ENCODE measurements at places on chromosomes 2 and 18.

DNA sequence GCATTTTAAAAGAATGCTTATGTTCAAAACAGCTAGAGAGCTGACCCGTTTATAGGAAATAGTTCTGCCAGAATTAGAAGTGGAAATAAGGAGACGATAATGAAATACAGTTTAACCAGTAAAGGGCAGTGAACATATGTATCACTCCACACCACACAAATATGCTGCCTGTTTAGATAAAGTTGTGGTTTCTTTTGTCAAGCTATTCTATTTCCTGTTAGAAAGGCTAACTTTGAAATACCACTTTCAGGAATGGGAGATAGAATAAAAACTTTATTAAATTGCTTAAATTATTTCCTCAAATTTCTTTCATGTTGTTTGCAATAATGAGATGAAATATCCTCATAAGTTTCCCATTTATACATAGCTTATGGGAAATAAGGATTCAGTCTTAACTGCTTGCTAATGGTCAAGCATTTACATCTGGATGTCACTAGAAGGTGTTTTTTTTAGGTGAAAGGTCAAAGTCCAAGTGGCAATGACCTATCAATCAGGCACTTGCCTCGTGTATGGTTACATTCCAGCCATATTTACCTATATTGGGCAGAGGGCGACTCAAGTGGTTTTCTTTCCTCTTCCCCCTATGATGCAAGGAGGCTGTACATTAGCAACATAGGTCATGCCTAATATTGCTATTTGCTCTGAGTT is 148.9 kb downstream of the ZEB2 start:
- DNase-seq, result no peak

- no peak for DNase-seq
Observed at GRCh38 chr18:8996771-8997432, 105.6 kb upstream of the NDUFV2 start.

DNA sequence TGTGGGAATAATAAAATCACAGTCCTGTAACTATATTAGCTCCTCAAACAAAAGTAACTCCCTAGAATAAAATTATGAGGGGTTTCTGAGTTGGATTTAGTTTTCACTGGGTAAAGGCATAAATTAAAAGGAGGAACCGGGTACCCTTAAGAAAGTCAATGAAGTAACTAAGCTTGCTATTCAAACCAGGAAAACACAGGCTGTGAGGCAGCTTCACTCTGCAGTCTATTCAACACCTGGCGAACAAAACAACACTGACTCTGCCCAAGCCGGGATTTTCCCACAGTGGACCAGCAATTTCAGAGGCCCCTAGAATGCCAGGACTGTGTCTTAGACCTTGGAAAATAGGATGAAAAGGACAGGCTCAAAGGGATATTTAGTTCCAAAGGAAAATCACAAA is 24.6 kb upstream of the CREB1 start:
- DNase-seq, result no peak

- DNase-seq, result no peak
Observed at GRCh38 chr2:193668557-193669323, 1474.0 kb upstream of the TMEFF2 start.

DNA sequence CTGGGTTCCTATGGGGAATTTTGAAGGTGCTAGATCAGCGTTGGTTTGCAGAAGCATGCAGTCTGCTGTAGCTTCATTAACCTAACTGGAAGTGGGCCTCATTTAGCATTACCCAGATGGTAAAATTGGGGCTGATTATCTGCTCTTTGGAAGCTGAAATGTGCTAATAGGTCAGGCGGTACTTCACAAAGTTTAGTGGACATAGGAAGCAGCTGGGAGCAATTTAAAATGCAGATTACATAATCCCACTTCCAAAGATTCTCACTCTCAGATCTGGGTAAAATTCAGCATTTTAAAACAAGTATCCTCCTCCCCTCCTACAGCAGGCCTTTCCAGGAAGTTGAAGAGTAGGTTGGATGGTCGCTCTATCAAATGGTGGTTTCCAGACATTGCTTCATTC is 907.0 kb downstream of the CPS1 start:
- DNase-seq, result no peak

GRCh38 chr18:46411191-46411828 is 245.7 kb downstream of the LOXHD1 start:
- no peak for DNase-seq

GRCh38 chr18:51726614-51727013 is 529.1 kb upstream of the MEX3C start:
- no peak for DNase-seq

DNA sequence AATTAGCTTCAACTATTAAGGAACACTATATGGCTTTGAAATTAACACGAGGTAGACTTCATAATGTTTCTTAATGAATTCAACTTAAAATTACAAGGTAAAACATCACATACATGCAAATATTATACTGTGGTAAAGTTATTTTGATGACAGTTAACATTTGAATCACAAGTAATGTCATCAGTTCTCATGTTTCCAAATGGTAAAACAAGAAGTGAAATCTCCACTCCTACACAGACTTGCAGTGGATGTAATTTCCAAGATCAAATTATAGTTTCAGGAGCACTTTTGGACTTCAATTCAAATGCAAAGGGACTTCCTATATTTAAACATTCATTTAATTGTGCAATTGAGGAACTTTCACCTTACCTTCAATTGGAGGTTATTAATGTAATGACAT is 39.1 kb downstream of the C18orf54 start:
- no peak for DNase-seq

DNA sequence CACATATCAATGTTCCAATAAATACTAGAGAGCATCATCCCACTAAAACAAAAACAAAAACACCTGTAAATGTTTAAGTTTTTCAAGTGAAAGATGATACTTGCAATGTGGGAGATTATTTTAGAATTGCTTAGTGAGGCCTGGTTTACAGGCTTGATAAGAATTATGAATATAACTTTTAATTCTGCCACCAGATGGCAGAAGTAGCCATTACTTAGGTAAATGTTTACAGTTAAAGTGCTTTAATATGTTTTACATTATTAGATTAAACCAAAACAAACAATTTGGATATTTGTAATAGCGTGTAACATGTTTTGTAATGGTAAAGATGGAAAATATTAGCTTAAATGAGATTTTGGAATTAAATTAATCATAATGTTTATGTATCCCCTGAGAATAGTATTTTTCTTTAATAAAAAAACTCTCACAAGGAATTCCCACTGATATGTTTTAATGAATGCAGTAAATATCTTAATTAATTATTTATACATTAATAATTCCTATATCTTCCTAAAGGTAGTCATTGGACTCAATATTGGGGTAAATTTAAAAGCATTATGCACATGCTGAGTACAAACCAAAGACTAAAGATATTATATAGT is 522.0 kb downstream of the SPAG16 start:
- DNase-seq, result peak; percentile 8

DNA sequence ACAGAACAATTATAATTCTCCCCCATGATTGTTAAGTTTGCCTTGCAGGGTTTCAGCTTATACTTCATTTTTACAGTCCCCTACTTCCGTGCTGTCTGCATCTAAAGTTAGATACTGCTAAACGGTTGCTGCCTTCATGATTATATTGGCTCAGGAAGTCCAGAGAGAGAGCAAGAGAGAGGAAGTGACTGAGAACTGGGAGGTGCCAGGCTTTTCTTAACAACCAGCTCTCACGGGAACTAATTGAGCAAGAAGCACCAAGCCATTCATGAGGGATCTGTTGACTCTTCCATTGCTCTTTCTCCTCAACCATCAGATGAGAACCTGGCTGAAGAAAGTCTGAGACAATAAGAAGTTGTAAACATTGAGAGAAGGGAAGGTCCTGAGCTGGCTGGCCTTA is 125.5 kb upstream of the SIX2 start:
- no peak for DNase-seq

GRCh38 chr2:219689676-219690628 is 62.5 kb downstream of the SLC4A3 start:
- DNase-seq, result peak; percentile 23

DNA sequence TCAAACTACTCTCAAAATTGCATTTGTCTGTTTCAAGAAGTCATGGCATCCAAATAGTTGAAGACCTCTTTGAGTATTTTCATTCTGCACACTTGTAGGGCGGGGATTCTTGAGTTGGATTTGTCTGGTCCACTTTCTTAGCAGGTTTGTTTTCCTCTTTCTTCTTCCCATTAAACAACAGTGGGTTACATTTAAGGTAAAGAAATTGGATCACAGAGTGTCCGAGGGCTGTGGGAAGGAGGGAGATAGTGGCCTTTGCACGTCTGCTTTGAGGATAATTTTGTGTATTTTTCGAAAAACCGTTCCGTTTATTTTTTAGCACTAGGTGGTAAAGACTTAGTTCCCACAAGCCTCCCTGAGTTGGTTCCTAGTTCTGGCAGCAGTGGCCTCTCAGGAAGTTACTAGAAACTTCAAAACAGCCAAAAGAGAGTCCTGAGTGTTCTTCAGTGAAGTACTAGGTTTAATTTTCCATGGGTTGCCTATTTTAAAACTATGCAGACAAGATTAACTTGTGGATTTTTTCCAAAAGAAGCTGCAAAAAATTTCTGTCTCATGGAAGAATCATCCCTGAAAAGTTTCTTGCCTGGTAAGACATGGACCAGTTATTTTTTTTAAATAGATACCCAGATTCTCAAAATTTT is 107.9 kb downstream of the CDC42EP3 start:
- no peak for DNase-seq

DNA sequence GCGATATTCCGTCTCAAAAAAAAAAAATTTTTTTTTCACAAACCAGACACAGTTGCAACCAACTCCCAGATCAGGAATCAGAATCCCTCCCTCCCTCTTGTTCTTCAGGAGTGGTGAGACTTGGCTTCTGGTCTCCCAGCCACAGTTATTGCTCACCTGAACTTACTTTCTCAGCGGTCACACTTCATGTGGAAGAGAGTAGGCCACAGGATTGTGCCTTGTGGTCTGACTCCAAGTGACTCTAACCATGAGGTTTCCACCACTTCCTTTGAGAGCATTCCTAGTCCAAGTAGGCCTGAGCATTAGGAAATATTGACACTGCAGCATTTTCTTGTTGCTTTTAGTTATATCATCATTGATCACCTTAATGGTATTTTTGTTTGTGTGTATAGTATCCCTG is 12.1 kb downstream of the FMNL2 start:
- no peak for DNase-seq

GRCh38 chr18:57909620-57910019 is 106.5 kb upstream of the ATP8B1 start:
- DNase-seq, result no peak

DNA sequence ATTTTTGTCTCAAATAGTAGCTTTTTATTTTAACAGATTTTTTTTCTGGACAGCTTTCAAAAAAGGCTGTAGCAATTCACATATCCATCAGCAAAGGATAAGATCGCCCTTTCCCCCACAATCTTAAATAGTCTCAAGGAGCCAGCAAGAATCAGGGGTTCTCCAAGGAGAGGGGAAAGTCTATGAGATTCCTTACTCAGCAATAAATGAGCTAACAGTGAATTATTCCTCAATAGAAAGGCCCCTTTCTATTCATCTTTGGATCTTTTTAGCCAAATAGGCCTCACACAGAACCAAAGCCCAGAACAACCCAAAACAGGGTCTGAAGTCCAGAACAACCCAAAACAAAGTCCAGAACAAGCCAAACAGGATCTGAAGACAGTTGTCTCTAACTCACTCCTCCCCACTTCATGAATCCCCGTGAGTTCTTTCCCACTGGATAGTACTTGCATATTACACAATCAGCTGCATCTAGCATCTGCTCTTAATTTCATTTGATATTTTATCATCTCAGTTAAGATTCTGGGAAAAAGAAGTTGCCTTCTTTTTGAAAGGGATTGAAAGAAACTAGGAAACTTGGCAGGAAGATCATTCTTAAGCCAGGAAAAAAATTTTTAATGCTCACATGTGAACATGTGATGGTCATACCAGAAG is 3.4 kb upstream of the DHRS9 start:
- no peak for DNase-seq

DNA sequence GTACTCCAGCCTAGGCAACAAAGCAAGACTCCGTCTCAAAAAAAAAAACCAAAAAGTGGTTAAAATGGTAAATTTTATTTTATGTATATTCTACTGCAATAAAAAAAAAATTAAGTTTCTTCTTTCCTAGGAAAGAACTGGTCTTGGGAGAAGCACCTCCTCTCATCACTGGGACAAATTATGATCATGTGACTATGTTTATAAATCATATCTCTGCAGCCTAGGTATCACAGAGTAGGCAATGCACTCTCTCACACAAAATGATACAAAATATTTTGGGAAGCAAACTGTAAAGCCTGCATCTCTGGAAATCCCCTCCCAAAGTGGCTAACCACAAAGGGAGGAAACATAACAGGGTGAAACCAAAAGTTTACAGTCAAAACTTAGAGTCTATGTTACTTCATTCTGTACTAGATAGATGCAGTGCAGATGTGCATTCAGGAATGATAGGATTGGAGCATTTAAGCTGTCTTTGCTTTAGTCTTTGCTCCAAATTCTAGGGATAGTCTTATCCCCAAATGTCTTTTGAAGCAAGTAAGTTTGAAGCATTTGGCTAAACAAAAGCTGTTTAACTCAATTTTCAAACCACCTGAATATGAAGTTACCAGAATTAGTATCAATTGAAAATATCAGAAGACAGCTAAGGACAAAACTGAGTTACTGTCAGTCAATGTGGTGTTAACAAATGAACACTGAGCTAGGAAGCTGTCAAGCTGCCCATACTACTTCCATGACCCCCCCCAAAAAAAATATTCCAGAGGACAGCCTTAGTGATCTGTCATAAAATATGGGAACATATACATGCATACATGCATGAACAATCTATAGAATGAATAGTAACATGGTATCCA is 21.1 kb upstream of the MALT1 start:
- no peak for DNase-seq

GRCh38 chr2:192675681-192676080 is 480.9 kb upstream of the TMEFF2 start:
- DNase-seq, result no peak

DNA sequence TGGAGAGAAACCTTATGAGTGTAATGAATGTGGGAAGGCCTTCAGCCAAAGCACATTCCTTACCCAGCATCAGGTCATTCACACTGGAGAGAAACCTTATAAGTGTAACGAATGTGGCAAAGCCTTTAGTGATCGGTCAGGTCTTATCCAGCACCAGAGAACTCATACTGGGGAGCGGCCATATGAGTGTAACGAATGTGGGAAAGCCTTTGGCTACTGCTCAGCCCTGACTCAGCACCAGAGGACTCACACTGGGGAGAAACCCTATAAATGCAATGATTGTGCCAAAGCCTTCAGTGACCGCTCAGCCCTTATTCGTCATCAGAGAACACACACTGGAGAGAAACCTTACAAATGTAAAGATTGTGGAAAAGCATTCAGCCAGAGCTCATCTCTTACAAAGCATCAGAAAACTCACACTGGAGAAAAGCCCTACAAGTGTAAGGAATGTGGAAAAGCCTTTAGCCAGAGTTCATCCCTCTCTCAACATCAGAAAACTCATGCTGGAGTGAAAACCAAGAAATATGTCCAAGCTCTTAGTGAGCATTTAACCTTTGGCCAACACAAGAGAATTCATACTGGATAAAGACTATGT is 7.8 kb downstream of the ZNF892 start:
- no peak for DNase-seq

- no peak for DNase-seq
Observed at GRCh38 chr2:140085674-140086073, 1305.5 kb upstream of the NXPH2 start.

DNA sequence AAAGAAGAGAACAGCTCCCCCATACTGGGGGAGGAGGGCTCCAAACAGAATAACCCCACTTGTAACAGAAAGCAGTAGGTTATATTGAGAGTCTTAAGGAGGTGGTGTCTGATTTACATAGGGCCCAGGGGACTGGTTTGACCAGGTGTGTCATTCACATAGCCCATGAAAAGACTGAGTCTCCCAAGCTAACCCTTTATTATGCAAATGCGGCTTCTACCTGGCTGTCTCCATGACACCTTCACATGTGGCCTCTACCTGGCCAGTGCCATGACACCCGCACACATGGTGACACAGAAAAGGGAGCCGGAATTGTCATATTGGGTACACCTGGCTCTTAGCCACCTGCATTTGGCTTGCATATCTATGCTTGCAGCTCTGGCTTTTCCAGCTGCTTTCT is 1057.2 kb upstream of the PIK3C3 start:
- DNase-seq, result no peak

Data from NCI-H1105 (cell line).